ENCODE measurements at places on chromosomes 3 and 15.

DNA sequence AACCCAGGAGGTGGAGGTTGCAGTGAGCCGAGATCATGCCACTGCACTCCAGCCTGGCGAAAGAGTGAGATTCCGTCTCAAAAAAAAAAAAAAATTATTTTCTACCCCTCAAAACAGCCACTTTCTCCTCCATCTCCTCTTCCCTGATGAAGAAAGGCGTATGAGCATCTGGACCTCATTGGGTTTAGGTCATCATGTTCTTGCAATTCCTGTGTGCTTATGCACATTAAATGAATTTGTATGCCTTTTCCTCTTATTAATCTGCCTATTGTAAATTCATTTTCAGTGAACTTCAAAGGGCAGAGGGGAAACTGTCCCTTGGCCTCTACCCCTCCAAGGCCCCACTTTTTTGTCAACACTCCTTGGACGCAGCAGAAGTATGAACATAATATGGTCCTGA is 117.8 kb downstream of the RPLP1 start:
- DNase-seq: no peak

DNA sequence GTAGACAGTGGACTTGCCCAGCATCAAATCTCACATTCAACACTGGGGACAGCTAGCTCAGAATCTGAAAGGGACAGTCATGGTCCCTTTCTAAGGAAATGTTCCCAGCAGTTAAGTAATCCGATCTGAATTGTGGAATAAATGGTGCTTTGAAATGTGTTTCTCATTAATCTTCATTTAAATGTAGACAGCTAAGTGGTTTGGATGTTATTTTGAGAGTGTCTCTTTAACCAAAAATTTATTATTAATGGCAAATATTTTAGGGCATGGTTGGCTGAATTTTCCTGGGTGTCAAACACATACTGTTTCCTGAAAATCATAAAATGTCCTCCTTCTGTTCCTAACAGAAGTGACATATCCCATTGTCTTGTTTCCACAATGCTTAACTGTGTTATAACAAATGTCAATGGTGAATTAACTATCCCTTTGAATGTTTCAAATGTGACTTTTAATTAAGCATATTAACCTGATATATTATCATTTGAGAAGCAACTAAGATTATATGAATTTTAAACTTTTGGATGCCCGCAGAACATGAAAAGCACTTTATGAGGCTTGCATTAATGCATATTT is 210.8 kb downstream of the CHST2 start:
- no peak for DNase-seq

DNA sequence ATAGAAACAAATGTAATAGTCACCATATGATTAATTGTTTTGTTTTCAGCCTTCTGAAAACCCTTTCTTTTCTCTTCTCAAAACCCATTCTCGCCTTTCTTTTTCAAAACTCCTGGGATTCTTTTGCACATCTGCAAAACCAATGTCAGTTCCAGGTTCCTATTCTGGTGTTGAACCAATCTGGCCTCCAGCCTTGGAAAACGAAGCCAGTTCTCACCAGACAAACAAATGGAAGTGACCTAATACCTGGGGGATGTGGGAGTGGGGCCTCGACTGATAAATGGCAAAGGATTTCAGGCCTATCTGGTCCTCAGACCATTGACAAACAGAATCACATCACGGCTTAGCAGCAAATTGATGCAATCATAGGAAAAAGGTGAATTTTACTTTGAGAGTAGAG is 73.0 kb downstream of the COL8A1 start:
- DNase-seq: no peak

DNA sequence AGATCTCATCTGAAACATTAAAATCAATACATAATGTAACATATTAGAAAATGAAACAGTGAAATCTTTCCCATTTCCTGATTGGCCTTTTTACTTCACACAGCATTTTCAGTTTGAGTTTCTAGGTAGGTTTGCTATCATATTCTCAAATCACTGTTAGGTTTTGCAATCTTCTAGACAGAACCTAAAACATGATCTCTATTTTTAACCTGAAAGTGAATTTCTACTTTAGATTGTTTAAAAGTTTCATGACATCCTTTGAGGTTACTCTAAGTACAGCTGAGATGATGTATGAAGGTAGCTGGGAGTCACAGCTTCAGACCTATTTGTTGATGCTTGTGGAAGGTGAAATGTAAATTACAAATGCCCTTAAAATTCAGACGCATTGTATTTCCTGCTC is 118.4 kb upstream of the GPR149 start:
- DNase-seq: no peak

- DNase-seq: peak; percentile 90
Observed at GRCh38 chr3:188272481-188273372, 118.8 kb downstream of the LPP start.

- DNase-seq: no peak
Observed at GRCh38 chr3:55934771-55935170, 447.7 kb upstream of the WNT5A start.

GRCh38 chr3:87333393-87333892 is 57.1 kb upstream of the POU1F1 start:
- DNase-seq: peak; percentile 86

DNA sequence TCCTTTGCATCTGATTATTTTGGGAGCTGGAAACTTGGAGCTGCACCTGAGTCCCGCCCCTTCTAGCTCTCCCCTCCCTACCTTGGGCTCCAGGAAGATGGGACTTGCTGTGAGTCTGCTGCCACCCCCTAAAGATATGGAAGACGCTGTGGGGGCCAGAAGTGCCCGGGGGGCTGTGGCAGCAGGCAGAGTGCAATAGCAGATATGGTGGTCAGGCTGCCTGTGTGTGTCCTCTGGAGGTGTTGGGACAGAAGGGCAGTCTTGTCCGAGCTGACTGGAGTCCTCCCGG is 485 bp downstream of the PAK6 start:
- DNase-seq: no peak

DNA sequence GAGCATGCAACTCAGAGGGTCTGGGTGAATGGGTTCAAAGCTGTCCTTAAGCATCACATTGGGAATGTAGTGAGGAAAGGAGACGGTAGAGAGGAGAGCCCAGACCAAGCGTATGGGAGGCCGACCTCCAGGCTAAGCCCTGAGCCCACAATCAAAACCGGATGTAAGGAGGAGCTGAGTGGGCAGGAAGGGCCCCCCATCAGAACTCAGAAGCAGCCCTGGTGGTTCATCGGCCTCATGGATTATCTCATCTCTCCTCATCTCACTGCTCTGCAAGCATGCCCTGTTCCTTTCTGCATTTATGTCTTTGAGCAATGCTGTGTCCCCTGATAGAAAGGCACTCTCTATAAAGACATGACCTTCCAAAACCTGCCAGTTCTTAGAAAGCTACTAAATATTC is 6.2 kb downstream of the HDC start:
- DNase-seq: no peak

GRCh38 chr3:149936812-149937230 is 33.9 kb downstream of the PFN2 start:
- peak; percentile 80 for DNase-seq

DNA sequence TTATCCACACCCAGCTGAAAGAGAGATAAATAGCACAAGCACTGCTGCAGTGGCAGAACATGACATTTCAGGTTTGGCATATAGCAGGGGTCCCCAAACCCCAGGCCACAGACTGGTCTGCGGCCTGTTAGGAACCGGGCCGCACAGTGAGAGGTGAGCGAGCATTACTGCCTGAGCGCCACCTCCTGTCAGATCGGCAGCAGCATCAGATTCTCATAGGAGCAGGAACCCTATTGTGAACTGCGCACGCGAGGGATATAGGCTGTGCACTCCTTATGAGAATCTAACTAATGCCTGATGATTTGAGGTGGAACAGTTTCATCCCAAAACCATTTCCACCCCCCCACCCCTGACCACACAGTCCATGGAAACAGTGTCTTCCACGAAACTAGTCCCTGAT is 54.6 kb downstream of the CCR4 start:
- DNase-seq: no peak

DNA sequence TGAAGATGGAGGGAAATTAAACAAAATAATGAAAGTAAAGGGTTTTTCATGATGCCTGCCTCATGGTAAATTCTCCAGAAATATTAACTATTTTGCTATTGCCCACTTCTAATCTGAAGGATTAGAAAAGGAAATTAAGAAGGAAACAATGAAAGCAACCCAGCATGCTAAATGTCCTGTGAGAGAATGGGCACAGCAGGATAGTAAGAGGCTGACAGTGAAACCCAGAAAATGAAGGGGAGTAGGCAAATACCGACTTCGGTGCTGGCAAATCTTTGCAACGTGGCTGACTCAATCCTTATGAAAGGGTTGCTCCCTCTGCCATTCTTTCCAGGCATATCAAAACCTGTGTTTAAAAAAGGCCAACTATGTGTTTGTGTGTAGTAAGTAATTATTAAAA is 147.5 kb upstream of the SYNPR start:
- no peak for DNase-seq

DNA sequence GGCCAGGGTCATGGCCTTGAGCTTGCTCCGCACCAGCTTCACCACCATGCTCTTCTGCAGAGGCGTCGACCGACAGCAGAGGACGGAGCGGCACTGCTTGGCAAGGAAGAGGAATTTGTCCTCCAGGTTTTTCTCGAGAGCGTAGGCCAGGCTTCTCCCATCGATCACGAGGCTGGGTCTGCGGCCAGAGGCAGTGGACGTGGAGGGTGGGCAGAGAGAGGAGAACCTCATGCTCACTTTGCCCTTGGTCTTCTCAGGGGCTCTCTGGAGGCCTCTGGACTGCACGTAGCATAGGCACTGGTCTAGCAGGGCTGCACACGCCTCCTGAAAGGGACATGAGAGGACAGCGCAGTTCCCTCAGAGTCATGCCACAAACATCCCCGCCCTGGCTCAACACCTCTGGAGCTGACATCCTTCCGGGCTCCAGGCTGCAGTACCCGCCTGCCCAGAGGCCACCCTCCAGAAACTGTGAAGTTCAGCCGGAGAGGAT is 168.3 kb downstream of the ATP10A start:
- DNase-seq: no peak

- DNase-seq: no peak
Observed at GRCh38 chr3:126464494-126464893, 11.2 kb downstream of the ZXDC start.

DNA sequence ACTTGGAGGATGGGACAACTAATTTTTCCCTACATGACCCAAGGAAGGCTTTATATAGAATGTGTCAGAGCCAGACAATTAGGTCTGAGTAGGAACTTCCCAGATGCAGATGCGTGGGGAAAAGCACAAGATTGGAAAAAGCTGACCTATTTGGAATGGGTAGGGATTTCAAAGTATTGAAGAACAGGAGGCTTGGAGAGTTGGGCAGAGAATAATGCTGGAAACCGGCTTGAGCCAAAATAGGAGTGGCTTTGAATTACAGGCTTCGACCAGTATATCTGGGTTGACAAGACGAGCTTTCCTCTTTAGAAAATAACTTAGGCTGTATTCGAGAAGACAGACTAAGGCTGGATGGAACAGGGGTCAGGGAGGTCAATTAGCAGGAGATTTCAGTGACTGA is 181.1 kb downstream of the GBE1 start:
- DNase-seq: no peak

DNA sequence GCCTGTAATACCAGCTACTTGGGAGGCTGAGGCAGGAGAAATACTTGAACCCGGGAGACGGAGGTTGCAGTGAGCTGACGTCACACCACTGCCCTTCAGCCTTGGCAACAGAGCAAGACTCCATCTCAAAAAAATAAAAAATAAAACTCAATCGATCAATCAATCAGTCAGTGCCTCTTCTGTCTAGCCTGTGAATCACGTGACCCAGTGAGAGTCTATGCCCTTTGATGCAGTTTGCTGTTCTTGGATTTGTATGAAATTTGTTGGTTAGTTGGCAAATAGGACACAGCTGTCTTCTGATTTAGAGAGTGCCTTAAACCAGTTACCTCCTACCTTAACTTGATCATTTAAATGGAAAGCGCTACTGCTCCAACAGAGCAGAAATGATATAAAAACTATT is 3.6 kb upstream of the RBMS3 start:
- DNase-seq: no peak

GRCh38 chr3:165635791-165636683 is 201.2 kb downstream of the BCHE start:
- no peak for DNase-seq

DNA sequence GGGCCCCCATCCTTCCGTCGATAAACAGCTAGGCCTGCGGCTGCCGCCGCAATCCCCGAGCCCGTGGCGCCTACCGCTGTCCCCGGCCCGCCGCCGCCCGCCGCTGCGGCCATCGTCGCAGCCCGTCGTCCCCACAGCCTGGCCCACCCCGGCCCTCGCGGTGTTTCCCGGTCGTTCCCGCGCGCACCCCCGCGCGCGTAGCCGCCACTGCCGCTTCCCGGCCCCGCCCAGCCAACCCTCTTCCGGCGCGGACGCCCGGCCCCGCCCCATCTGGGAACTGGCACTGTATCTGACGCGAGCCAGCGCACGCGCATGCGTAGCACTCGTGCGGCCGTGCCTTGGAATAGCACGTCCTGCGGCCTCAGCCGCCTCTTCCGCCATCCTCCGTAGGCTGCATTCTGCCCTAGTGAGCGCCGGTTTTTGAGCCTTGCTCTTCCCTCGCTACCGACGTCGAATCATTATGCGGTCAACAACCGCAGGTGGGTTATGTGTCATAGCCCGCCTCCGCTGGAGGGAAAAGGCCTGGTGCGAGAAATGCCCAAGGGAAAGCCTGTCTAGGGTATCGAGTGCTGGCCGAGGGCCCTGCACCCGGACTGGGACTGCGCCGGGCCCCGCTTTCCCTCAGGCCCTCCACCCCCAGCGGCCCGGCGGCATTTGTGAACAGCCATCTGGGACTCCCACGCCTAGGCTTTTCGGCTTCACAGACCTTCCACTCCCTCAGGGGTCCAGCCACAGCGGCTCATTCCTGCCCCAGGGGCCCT is at the start of gene SMARCC1:
Gene SMARCC1, minus strand, starts transcription at position 209 of the 761 bp plus-strand sequence. Its CDS starts 96 bp downstream, at position 113.
- DNase-seq: peak; percentile 98

DNA sequence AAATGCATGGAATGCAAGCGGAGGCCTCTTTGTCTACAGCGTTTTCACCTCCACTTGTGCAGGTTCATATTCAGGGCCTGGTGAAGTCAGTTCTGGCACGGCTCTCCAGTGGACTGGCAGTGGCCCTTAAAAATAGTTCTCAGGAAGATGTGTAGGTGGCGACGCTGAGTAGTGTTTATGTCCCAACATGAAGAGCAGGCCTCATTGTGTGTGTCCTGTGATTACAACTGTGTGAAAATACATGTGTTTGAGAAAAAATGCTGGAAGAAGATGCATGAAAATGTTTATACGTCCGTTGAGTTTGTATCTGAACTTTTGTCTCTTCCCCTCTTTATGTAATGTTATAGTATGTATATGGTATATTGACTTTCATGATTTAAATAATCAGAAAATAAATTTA is 7.2 kb downstream of the LIPC start:
- peak; percentile 77 for DNase-seq

DNA sequence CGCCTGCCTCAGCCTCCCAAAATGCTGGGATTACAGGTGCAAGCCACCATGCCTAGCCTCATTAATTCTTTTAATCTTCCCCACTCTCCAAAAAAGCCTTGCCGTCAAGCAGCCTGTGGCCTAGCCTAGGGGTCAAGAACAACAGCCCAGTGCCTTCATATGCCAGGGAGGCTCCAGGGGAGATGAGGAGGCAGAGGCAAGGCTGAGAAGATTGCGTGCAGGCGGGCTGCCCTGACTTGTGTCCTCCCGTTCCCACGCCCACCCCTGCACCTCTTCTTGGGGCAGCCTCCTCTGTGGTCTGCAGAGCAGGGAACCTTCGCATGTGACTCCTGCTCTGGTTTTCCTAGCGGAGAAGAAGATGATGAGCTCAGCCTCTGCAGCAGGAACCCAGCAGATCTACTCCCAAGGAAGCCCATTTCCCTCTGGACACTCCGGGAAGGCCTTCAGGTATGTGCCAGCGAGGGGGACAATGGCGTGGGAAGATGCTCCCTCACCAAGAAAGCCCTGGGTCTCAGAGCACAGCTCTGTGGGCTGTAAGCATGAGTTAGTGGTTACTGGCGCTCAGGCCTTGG is 118.5 kb upstream of the ABHD17C start:
- DNase-seq: no peak

- DNase-seq: no peak
Observed at GRCh38 chr15:70299931-70300869, 202.5 kb upstream of the TLE3 start.
